Dermis lymphatic vessel endothelial cell (primary cell): ENCODE measurements at places on chromosomes 12 and 14. TPM values are rescaled to one million over a fixed set of nuclear protein-coding genes. Genes with fewer than 3 reads are reported as not detected.

The TAS2R42 gene
- total RNA-seq, result not detected in 2 replicates

The PLEKHH1 gene
- 0.11 and 0.17 TPM in 2 replicates for total RNA-seq

The NKX2-1 gene
- total RNA-seq, result not detected in 2 replicates

The MGAT4C gene
- total RNA-seq, result under 0.01 TPM in 1 of 2 replicates, not detected in the other

The PTGER2 gene
- total RNA-seq, result 0.09 and 0.11 TPM in 2 replicates

The LMO3 gene
- total RNA-seq, result not detected in 2 replicates

The RAD9B gene
- total RNA-seq, result 0.11 and 0.43 TPM in 2 replicates

The GOLGA3 gene
- total RNA-seq, result 57.8 and 69.5 TPM in 2 replicates

The FAM181A gene
- total RNA-seq, result not detected in 2 replicates

The AEBP2 gene
- 23.5 and 39.6 TPM in 2 replicates for total RNA-seq

The INHBC gene
- total RNA-seq, result not detected in 2 replicates
